ENCODE measurements at places on chromosomes 5 and 9. TPM values are rescaled to one million over a fixed set of nuclear protein-coding genes. Genes with fewer than 3 reads are reported as not detected.

The GARIN3 gene
- total RNA-seq: not detected

The PARP8 gene
- total RNA-seq: 14.8 TPM

The CCNH gene
- 62.4 TPM for total RNA-seq

The PCDHB4 gene
- 4.0 TPM for total RNA-seq

The RXFP3 gene
- not detected for total RNA-seq

The GABRP gene
- 7.2 TPM for total RNA-seq

The FOXD1 gene
- total RNA-seq: 5.1 TPM

The LCN12 gene
- total RNA-seq: 0.82 TPM

The TRIO gene
- 188 TPM for total RNA-seq

The CCL27 gene
- not detected for total RNA-seq

The HMMR gene
- 17.7 TPM for total RNA-seq

The GPR150 gene
- total RNA-seq: not detected

The GAS1 gene
- total RNA-seq: 142 TPM

The TMEM215 gene
- 2.1 TPM for total RNA-seq

The FCN2 gene
- total RNA-seq: not detected

The PIP5KL1 gene
- not detected for total RNA-seq

The TMEM252 gene
- total RNA-seq: not detected

The SLC24A2 gene
- 1.9 TPM for total RNA-seq

The BSPRY gene
- 2.6 TPM for total RNA-seq

The CCDC171 gene
- 8.7 TPM for total RNA-seq

The NMUR2 gene
- not detected for total RNA-seq

The CDC20B gene
- not detected for total RNA-seq

The MAP1B gene
- 116 TPM for total RNA-seq

The DNLZ gene
- 9.2 TPM for total RNA-seq

The C5orf58 gene
- not detected for total RNA-seq
